ENCODE measurements at places on chromosomes 16 and 17.
A peak's percentile ranks its signal among the peaks of the same experiment; 100 is the strongest.

DNA sequence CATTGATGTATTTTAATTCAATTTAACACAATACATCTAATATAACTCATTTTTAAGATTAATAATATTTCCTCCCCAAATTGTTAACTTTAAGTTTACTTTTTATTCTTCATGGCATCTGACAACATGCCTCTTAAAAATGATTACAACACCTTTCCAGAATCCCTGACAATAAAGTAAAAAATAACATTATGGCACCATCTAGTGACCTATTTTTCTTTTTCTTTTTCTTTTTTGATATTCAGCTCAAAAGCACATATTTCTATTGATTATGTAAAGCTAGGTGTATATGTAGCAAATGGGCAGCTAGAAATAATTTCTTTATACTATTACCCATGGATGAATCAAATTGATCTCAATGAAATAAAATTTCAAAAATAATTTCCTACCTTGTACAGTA is 834.3 kb upstream of the CDH8 start:
- no peak for DNase-seq

- no peak for DNase-seq
Observed at GRCh38 chr16:79640513-79641360, 40.2 kb upstream of the MAF start.

DNA sequence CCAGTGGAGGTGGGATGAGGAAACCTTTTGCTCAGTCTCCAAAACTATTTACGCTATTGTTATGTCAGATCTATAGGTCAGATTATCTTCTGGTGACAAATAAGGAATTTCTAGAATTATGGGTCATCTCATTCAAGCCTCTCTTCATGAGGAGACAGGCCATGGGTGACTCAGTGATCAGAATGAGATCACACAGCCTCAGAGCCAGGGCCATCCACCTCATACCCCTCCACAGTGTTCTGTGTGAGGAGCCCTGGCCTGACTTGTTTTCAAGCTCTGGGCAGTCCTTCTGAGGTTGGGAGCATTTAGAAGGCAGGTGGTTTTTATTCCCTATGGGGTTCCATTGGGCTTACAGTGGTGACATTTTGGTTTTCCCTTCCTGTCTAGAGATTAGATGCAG is 26.5 kb downstream of the YPEL2 start:
- peak; percentile 65 for DNase-seq

DNA sequence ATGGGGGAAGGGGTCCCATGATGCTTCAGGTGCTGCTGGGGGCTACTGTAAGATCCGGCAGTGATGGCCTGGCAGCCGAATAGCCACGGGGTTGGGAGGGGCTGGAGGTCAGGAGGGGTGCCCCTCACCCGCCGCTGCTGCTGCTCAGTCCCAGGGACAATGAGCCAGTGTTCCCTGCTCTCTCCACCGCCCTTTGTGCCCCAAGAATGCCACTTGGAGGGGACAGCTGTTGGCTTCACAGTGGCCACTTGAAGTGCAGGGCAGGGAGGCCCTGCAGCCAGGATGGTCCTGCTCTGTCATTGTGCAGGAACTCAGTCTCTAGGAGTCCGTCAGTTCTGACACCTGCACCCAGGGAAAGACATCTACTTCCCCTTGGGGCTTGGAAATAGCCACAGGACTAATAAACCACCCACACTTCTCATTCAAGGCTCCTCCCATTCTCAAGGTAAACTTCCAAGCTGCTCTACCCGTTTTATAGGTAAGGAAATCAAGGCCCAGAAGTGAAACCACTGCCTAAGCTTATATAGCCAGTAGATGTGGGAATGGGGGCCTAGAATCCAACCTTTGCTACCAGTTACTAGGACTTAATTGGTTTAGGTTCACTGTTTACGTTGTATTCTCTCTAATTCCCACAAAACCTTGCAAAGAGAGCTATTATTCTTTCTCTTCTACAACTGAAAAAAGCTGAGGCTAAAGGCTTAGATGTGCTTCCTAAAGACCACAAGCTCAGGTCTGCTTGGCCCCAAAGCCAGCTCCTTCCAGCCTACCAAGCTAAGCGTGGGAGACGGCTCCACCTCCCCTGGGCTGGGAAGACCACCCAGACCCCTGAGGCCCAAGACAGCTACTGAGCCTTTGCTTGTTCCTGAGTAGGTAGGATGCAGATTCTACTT is 6.2 kb upstream of the CPSF4L start:
- no peak for DNase-seq

DNA sequence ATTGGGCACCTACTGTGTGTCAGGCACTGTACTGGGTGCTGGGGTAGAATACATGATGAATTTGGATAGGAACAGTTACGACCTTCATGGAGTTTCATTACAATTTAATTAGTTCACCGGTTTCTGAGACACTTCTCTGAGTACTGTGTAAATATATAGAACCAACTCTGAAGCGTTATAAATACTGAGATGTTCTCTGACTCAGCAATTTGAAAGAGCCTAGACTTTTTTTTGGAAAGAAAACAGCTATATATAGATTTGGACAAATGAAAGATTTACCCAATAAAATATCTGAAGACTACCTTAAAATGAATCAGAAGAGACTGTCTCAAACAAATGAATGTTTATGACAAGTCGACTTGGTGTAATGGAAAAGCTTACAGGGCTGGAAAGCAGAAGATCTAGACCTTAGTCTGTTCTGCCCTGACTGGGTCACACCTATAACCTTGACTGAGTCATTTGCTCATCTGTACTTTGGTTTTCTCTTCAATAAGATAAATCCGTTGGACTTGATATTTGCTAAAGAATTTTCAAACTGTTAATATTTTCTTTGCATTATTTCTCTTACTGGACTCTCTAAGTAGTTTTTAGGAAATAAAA is 4.6 kb upstream of the GAN start:
- DNase-seq = no peak

DNA sequence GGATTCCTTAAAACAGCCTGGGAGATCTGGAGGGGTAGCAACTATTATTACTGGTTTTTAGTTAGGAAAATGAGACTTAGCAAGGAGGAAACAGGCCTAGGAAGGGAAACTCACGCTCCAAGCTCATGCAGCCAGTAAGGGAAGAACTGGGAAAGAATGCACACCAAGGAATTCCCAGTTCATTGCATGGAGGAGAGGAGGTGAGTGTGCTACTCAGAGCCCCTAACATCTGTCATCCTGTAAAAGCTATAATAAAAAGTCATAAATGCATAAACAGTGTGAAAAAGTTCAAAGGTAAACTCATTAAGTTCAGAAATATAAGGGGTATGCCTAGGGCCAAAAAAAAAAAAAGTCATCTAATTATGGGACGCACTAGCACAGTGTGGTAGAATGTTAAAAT is 25.9 kb downstream of the TMEM98 start:
- DNase-seq = no peak

- DNase-seq = peak; percentile 99
Observed at GRCh38 chr16:86664522-86665318, 86.4 kb downstream of the FOXL1 start.

DNA sequence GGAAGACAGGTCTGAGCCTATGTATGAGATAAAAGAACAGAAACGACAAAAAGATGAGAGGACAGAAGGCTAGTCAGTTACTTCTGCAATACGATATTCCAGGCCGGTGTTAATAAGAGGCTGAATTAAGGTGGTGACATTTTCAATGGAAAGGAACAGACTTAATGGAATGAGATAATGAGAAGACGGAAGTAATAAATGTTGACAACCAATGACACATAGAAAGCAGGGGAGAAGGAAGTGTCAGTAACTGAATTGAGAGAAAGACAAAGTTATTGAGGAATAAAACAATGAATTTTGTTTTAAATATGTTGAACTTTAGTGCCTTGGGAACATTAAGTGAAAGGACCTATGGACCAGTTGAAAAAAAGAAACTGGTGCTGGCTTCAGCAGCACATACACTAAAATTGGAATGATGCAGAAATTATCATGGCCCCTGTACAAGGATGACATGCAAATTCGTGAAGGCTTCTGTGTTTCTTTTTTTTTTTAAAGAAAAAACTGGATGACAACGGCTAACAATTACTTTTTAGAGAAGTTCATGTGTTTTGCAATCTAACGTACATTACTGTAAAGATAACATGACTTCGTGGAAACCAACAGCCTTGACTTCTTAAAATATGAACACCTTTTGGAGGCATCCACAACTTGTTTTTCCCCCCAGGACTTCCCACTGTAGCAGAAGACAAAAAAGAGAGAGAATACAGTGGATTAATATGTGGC is 18.5 kb upstream of the CPD start:
- DNase-seq = no peak

DNA sequence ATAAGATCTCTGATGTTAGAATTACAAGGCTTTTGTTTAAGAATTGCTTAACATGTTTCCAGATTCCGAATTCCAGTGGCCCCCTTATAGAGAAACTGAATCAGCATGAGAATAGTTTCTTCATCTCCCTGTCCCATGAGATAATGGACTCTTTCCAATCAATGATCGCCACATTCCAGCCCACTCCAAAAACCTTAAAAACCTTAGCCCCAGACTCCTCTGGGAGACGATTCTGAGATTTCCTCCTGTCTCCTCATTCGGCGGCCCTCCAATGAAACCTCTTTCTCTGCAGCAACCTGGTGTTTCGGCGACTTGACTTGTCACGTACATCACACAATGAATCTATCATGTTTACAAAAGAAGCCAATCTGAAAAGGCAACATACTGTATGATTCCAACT is 197.1 kb upstream of the PSMD7 start:
- no peak for DNase-seq

- no peak for DNase-seq
Observed at GRCh38 chr16:73299346-73299745, 251.4 kb upstream of the ZFHX3 start.

DNA sequence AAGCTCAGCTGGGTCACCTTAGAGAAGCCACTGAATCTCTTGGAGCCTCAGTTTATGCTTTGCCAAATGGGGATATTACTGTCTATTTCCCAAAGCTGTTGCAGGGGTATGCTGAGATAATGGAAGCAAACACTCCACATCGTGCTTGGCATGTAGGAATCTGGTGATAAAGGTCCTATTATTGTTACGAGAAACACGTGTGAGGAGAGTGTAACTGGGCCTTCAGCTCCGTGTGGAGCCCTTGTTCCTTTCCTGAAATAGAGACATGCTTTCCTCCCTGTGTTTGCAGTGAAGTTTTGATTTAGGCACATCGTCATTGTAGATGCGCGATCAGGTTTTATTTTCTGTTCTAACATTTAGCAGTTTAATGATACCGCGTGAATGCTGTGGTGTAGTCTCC is 292.4 kb downstream of the CPPED1 start:
- DNase-seq = no peak

GRCh38 chr17:27247071-27247957 is 46.6 kb upstream of the WSB1 start:
- peak; percentile 74 for DNase-seq

DNA sequence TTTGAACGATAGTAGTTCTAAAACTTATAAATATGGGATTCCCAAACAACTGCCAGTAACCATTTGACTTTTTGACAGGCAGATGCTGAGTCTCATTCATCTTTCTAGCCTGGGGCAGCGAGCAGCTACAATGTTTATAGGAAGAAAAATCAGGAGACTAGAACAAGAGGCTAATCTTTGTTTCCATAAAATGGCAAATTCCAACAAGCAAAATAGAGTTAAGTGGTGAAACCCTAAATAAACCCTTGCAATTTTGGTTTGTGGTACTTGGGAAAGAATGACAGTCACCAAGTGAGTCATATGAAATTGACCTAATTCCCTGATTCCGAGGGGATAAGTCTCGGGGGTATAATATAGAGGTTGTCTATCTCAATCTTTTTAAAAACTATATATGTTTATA is 27.3 kb upstream of the HS3ST2 start:
- DNase-seq = no peak

GRCh38 chr17:79000396-79001189 is 9.0 kb downstream of the CANT1 start:
- no peak for DNase-seq

- no peak for DNase-seq
Observed at GRCh38 chr16:80517846-80518245, 22.9 kb upstream of the DYNLRB2 start.

- DNase-seq = no peak
Observed at GRCh38 chr17:35894206-35894605, 14.0 kb upstream of the CCL5 start.

GRCh38 chr17:39949028-39949427 is 13.8 kb upstream of the GSDMA start:
- DNase-seq = no peak

DNA sequence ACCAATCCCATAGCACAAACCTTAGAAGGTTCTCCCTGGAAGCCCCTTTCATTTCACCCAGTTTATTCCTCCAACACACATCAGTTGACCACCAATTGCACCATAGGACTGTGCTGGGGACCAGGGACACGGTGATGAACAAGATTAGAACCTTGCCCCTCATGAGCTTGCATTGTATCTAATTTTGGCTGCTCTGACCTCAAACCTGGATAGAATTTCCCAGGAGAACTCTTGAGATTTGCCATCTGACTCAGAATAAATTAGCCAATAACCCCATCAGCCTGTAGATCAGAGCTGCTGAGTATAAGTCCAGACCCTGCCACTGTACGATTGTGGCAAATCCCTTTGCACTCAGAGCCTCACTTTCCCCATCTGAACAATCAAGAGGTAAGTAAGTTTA is 52.1 kb downstream of the CDH11 start:
- DNase-seq = peak; percentile 42

- peak; percentile 48 for DNase-seq
Observed at GRCh38 chr17:53470626-53471025, 352.1 kb upstream of the KIF2B start.

DNA sequence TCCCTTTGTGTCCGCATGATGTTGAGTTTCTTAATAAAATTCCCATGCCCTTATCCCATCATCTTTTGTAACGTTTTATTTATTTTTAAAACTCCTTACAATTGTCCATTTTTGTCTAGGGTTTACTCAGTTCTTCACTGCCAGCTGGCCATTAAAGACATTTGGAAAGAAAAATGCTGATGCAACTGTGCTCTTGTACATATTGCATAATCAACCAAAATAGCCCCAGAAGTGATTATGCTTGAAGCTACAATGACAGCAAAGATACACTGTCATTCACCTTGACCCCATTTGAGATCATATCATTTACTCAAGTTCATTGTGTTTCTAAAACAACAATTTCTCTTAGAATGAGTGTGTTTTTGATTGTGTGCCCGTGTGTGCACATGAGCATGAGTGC is 1074.6 kb upstream of the RBFOX1 start:
- DNase-seq = no peak

- peak; percentile 85 for DNase-seq
Observed at GRCh38 chr17:64420143-64420670, 28.7 kb upstream of the MILR1 start.
